Uterus (tissue), 4 donors: ENCODE measurements at places on chromosomes 7 and 10.

- DNase-seq: no peak
Observed at GRCh38 chr7:126702242-126703016, 550.3 kb downstream of the GRM8 start.

DNA sequence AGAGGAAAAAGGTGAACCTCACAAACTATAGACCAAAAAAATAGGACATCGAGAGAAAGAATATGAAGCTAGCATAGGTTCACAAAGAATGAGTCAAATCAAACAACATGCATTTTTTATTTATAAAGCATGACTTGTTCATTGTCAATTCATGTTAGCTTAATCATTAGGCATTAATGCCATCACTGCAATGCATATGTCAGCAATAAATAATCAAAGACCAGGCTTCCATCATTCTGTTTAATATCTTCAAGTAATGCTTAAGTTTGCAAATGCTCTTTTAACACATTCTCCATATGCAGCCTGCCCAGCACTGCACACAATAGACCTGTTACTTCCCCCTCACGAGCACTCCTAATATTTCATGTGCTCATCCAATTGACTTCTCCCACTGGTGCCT, 8.9 kb upstream of the MAGI2 start:
- no peak for DNase-seq

DNA sequence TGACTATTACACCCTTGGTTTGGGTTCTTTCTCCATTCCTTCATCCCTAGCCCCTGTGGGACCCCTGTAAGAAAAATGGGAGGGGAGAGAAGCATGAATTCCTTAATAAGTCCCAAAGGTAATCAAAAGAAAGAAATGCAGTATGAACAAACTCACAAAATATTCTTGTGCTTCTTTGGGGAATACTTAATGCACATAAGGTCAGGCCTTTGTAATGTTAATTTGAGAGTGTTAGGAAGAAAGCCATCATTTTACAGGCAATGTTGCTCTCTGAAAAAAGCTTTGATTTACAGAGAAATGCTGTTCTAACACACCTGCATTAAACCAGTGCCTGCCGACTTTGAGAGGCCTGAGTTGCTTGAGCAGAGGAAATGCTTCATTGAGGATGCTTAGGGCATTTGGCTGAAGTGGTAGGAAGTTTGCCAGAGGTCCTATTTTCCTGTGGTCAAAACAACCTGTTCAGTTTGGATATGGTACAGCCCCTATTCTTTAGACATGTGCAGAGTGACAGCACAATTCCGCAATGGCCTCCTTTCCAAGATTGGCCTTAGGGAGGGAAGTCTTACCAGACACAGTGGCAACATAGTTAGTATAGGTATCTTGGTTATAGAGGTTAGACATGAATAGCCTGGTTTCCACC, 643.4 kb downstream of the AUTS2 start:
- DNase-seq: no peak

DNA sequence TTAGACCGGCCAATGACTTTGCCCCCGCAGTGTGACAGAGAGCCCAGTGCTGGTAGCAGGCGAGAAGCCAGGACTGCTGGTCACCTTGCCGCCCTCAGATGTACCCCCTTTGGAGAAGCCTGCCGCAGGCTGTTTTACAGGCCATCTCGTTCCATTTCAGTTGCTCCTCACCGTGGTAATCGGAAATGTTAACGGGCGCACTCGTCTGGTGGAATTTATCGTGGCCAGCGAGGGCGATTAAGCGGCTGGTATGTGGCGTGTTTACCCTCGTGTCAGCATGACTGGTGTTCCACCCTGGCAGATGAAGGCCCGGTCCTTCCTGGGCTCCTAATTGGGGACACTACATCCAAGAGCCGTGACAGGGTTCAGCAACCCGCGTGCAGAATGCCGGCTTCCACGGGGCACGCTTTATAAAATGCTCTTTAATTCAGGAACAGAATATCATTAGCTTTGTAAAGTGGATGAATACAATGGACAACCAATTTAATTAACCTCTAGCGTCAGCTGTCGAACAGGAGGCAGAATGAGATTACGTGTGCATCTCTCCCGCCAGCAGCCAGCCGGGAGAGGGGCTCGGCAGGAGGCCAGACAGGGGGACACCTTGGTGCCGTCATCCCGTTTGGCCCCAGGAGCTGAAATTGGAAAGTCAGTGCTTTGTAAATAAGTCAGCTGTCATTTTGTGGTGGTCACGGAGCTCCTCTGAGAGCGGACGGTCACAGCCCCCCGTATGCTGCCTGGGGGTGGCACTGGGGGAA, 108.3 kb downstream of the NKX6-2 start:
- peak; percentile 9 for DNase-seq

DNA sequence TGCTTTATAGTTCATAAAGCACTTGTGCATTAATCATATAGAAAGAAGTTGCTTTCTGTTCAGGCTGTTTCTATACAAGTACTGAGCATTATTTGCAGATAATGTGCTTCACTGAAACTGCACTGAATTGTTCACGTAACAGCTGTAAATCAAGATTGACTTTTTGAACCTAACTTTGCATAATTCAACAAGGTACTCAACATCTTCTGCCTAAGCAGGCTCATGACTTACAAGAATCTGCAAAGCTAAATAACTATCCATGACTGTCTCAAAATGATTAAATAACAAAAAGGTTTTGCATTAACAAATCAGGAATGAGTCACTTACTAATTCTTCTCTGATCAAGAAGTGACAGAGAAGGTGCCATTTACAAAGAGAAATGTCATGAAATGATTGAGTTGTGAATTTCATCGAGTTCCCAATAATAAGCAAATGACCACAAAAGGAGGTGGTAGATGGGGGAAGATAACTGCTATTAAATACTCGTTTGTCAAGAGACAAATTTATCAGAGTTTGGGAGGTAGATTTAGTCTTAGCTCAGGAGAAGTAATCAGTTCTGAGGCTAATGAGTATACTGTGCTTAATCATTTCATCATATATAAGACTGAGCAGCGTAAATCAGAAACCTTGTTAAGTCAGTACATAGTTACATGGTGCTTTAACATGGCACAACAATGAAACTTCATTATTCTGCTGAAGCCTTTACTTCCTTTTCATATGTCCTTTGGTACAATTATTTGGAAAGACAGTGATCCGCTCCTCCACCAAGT, 161.3 kb upstream of the LRRN3 start:
- no peak for DNase-seq
